BE2C (cell line): ENCODE measurements at places on chromosomes 16 and 17.

- no peak for DNase-seq
Observed at GRCh38 chr17:68821860-68822696, 133.1 kb downstream of the ABCA8 start.

- DNase-seq, result peak; percentile 78
Observed at GRCh38 chr16:85172455-85173145, 60.3 kb upstream of the CIBAR2 start.

DNA sequence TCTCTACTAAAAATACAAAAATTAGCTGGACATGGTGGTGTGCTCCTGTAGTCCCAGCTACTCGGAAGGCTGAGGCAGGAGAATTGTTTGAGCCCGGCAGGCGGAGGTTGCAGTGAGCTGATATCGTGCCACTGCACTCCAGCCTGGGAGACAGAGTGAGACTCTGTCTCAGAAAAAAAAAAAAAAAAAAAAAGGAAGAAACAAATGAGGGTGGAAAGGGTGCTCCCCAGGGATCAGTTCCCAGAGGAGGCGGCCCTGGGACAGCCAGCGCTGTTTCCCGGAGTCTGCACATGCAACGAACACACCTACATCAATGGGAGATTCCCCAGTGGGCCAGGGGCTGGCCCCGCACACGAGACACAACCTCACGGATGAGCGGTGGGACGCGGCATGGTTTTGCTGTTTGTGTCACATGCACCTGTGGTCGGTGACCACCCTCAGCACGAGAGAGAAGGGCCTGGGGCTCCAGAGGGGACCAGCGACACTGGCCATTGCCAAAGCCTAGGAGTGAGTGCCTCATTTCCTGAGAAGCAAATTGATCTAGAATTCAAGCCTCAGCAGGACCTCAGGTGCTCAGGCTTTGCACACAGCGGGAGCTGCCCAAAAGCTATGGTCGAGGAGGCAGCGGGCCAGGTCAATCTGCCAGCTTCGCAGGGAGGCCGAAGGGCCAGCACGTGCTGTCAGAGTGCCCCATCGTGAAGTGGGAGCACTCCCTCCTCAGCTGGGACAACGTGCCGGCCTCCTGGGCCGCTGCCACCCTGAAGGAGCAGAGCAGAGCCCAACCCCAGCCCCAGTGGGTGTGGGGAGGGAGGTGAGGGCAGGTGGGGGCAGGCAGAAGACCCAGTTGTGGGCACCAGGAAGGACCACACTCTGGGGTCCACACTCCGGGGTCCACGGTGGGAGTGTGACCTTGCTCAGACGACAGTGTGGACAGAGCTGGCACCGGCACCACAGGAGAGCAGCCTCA, 13.8 kb upstream of the WDR45B start:
- no peak for DNase-seq

GRCh38 chr16:79601092-79601930, 774 bp upstream of the MAF start:
- no peak for DNase-seq

- peak; percentile 40 for DNase-seq
Observed at GRCh38 chr17:79664930-79665737, 54.3 kb upstream of the RBFOX3 start.

- DNase-seq, result no peak
Observed at GRCh38 chr16:83661656-83662055, 146.1 kb upstream of the HSBP1 start.
